ENCODE measurements at places on chromosomes 5 and 9.
A peak's percentile ranks its signal among the peaks of the same experiment; 100 is the strongest.

GRCh38 chr9:95939472-95939871, 64.0 kb downstream of the ERCC6L2 start:
- no peak for DNase-seq

GRCh38 chr5:59709846-59710245, 183.7 kb downstream of the PDE4D start:
- DNase-seq = no peak

DNA sequence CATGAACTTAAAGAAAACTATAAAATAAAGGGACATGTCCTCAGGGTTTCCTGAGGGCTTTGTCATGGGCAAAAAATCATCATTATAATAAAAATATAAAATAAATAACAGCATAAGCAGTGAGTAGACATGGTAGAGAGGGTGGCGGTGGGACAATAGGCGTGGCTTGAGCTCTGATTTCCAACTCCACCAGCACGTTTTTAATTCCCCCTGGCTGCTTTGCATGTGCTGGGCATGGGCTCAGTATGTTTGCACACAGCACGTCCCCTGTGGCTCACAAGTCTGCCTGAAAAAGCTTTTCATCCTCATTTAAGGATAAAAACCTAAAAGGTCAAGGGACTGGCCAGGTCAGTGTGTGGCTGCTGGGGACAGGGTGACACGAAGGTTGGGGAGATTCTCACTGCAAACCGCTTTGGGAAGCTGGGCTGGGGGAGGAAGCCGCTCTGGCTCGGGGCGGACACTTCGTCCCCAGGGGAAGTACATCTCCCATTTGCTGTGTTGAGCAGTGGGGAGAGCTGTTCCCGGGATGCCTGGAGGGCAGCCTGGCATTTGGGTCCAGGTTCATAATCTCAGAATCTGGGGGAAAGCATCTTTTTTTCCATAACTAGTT, 32.6 kb downstream of the NKX2-5 start:
- DNase-seq = no peak

DNA sequence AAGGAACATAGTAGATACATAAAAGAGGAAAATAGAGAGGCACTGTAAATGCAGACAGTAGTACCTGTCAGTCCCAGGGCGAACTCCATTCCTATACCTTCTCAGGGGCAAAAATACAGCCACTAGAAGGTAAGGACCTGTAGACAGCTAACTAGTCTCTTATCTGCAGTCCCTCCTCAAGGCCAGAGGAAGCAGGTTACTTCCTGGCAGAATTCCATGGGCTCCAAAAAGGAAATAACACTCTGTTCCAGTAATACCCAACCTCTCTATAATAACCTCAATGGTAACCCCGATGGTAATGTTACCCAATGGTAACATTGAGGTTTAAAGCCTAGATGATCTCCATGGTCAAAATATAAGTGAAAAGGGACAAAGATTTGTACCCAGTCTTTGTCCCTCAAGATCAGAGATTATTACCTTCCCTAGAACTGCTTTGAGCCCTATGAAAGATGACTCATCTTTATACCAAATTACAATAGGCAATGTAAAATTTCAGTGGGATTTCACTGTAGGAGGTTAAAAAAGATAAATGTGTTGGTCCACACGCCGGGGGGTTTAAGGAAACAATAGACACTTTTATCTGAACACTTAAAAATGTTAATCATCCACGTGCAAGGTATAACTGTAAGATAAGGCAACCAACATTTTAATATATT, 113.0 kb downstream of the DENND1A start:
- no peak for DNase-seq

GRCh38 chr9:94911986-94912635, 185.6 kb downstream of the AOPEP start:
- no peak for DNase-seq

DNA sequence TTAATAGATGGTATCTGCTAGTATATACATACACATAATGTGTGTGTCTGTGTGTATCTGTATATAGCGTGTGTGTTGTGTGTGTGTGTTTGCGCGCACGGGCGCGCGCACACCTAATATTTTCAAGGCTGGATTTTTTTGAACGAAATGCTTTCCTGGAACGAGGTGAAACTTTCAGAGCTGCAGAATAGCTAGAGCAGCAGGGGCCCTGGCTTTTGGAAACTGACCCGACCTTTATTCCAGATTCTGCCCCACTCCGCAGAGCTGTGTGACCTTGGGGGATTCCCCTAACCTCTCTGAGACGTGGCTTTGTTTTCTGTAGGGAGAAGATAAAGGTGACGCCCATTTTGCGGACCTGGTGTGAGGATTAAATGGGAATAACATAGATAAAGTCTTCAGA, 757 bp downstream of the FXN start:
- no peak for DNase-seq

- no peak for DNase-seq
Measured at GRCh38 chr5:117945258-117945657, 1043.1 kb downstream of the DTWD2 start.

- no peak for DNase-seq
Measured at GRCh38 chr5:122984425-122984824, 52.1 kb downstream of the PPIC start.

DNA sequence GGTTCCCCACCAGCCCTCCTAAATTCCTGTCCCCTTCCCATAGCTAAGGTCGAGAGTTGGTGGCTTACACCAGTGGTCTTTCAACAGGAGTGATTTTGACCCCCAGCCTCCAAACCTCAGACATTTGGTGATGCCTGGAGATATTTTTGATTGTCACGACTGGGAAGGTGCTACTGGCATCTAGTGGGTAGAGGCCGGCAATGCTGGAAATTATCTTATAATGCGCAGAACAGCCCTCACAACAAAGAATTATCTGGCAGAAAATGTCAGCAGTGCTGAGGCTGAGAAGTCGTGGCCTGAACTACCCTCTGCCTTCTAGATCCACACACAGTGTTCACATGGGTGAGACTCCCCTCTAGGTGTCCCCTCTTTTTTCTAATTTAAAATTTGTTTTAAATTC, 69.6 kb downstream of the IL31RA start:
- DNase-seq = peak; percentile 14

Measured in D341Med (cell line).